LHCN-M2 (cell line): ENCODE measurements at places on chromosomes 13 and 19. TPM values are rescaled to one million over a fixed set of nuclear protein-coding genes. Genes with fewer than 3 reads are reported as not detected.

Gene FLT1
- not detected in 2 replicates for total RNA-seq

Gene DHDH
- 0.96 TPM in 1 of 2 replicates, not detected in the other for total RNA-seq

Gene C3
- total RNA-seq = 0.71 and 1.1 TPM in 2 replicates

Gene DGKH
- 3.7 and 4.8 TPM in 2 replicates for total RNA-seq

Gene FAAP24
- total RNA-seq = 7.1 and 8.7 TPM in 2 replicates

Gene LIPE
- 2.8 and 3.6 TPM in 2 replicates for total RNA-seq

Gene POSTN
- 8.3 and 20.8 TPM in 2 replicates for total RNA-seq

Gene RELB
- 4.1 and 4.5 TPM in 2 replicates for total RNA-seq

Gene AXL
- total RNA-seq = 254 and 297 TPM in 2 replicates

Gene PSG2
- not detected in 2 replicates for total RNA-seq

Gene PGLYRP2
- not detected in 2 replicates for total RNA-seq

Gene WDR88
- not detected in 2 replicates for total RNA-seq

Gene MEIS3
- total RNA-seq = 6.7 and 7.4 TPM in 2 replicates

Gene LHB
- not detected in 2 replicates for total RNA-seq

Gene SLC25A41
- not detected in 2 replicates for total RNA-seq

Gene MYO1F
- total RNA-seq = 0.11 and 0.13 TPM in 2 replicates

Gene KLK3
- total RNA-seq = not detected in 2 replicates

Gene KLK4
- not detected in 2 replicates for total RNA-seq

Gene CLPTM1
- 48.3 and 58.2 TPM in 2 replicates for total RNA-seq

Gene ZNF382
- 4.0 and 5.4 TPM in 2 replicates for total RNA-seq

Gene KLK14
- total RNA-seq = not detected in 2 replicates

Gene APC2
- 0.11 and 0.64 TPM in 2 replicates for total RNA-seq

Gene FXYD1
- not detected in 2 replicates for total RNA-seq

Gene ZNF616
- total RNA-seq = 8.7 and 10.7 TPM in 2 replicates

Gene NOP53
- total RNA-seq = 78.7 and 86.8 TPM in 2 replicates

Gene SH3GL1
- 208 and 261 TPM in 2 replicates for total RNA-seq

Gene SIAH3
- total RNA-seq = not detected in 2 replicates

Gene C13orf46
- total RNA-seq = 0.11 and 0.13 TPM in 2 replicates

Gene SIGLEC14
- not detected in 2 replicates for total RNA-seq

Gene NALCN
- total RNA-seq = 5.0 and 7.0 TPM in 2 replicates

Gene APLP1
- 38.3 and 47.1 TPM in 2 replicates for total RNA-seq

Gene SLITRK5
- total RNA-seq = 0.11 and 0.13 TPM in 2 replicates

Gene DACH1
- total RNA-seq = not detected in 2 replicates

Gene SOX1
- total RNA-seq = not detected in 2 replicates

Gene PODNL1
- 2.1 and 5.2 TPM in 2 replicates for total RNA-seq

Gene PTPRS
- total RNA-seq = 53.2 and 63.0 TPM in 2 replicates

Gene ZNF578
- total RNA-seq = 2.0 and 5.6 TPM in 2 replicates

Gene VPS36
- 43.9 and 56.9 TPM in 2 replicates for total RNA-seq

Gene ARHGEF1
- total RNA-seq = 58.2 and 68.2 TPM in 2 replicates

Gene ODAD3
- total RNA-seq = 0.38 and 0.75 TPM in 2 replicates

Gene PSG6
- total RNA-seq = not detected in 2 replicates

Gene DPRX
- total RNA-seq = not detected in 2 replicates

Gene ZNF530
- 11.1 and 16.2 TPM in 2 replicates for total RNA-seq

Gene ADGRE1
- total RNA-seq = not detected in 2 replicates

Gene YJU2
- 16.8 and 24.2 TPM in 2 replicates for total RNA-seq

Gene FAM216B
- total RNA-seq = not detected in 2 replicates

Gene TPTE2
- not detected in 2 replicates for total RNA-seq

Gene GJB2
- total RNA-seq = 0.11 and 0.64 TPM in 2 replicates

Gene SYNGR4
- total RNA-seq = not detected in 2 replicates
